Activated CD8-positive, alpha-beta memory T cell treated with anti-CD3 and anti-CD28 coated beads for 1 hour (primary cell): ENCODE measurements at places on chromosomes 13 and 19.

- DNase-seq = no peak
These were observed 25.9 kb downstream of the UBA2 start for GRCh38 chr19:34454091-34454490.

DNA sequence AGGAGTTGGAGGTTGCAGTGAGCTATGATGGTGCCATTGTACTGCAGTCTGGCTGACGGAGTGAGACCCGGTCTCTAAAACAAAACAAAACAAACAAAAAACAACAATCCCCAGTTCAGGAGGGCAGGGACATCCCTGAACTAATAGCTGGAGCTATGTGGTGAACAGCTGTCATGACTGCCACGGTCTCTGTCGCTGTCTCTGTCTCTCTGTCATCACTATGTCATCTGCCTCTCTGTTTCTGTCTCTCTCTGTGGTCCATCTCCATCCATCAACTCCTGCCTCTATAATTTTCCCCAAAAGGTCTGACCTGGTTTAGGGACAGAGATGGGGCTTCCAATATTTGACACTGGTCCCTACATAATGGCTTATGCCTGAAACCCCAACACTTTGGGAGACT, 7.4 kb downstream of the ITPKC start:
- no peak for DNase-seq

GRCh38 chr19:45809643-45810159, 5.4 kb downstream of the RSPH6A start:
- DNase-seq = no peak

GRCh38 chr13:51603716-51604115, 19.5 kb downstream of the WDFY2 start:
- no peak for DNase-seq

GRCh38 chr13:59963827-59964226, 199.9 kb downstream of the DIAPH3 start:
- DNase-seq = no peak

- peak; percentile 34 for DNase-seq
These were observed 486 bp upstream of the SPINT2 start for GRCh38 chr19:38263689-38264485.
